ENCODE measurements at places on chromosomes 12 and 14.

GRCh38 chr12:123597100-123597499 is 4.8 kb upstream of the DDX55 start:
- DNase-seq, result no peak

DNA sequence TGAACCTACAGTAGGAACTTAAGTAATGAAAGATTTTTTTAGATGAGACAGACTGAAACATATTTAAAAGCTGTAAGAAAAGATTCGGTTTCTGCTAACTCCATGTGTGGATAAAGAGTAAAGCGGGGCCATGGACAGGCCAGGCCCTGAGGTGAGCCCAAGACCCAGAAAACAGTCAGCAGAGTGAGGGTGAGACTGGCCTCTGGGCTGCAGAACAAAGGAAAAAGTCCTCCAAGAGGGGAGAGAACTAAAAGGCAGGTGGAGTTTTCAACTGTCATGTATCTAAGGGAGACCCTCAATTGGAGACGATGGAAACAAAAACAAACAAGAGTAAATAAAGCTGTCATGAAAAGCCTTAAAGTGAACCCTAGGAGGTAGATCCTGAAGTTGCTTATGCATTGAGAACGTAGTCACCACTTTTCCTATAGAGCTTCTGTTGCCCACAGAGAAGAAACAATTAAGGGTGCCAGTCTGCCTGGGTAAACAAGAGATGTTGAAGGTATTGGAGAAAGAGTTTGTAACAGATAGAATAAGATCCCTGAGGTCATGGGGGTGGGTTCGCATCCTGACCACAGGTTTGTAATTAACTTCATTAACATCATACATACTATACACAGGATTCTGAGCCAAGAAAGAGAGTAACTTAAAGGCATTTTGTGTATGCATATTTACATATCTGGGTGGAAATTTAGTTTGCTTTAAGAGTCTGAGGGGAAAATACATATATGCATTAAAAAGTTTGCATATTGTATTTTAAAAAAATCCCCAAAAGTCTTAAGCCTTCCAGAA is 268.7 kb upstream of the PDE3A start:
- no peak for DNase-seq

GRCh38 chr12:113610698-113611097 is 139.0 kb upstream of the LHX5 start:
- DNase-seq, result no peak

DNA sequence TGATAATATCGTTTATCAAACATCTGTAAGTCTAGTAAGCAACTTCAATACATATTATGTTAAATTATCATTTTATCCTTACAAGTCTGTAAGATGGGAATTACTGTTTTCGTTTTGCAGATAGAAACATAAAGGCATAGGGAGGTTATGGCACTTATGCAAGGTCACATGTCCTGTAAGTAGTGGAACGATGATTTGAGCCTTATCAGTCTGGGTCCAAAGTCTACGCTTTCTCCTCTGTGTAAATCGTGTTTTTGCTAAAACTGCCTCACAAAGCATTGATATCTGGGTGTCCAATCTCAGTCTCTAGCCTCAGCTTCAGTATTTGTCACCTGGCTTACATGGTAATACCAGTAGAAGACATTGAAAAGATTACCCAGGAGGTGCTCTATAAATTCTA is 174.9 kb upstream of the RASSF8 start:
- DNase-seq, result no peak

GRCh38 chr12:52656616-52657015 is 4.6 kb upstream of the KRT2 start:
- DNase-seq, result no peak

GRCh38 chr12:54622463-54623183 is 12.1 kb downstream of the LACRT start:
- no peak for DNase-seq

- no peak for DNase-seq
Measured at GRCh38 chr12:12115514-12115913, 44.8 kb downstream of the BCL2L14 start.

DNA sequence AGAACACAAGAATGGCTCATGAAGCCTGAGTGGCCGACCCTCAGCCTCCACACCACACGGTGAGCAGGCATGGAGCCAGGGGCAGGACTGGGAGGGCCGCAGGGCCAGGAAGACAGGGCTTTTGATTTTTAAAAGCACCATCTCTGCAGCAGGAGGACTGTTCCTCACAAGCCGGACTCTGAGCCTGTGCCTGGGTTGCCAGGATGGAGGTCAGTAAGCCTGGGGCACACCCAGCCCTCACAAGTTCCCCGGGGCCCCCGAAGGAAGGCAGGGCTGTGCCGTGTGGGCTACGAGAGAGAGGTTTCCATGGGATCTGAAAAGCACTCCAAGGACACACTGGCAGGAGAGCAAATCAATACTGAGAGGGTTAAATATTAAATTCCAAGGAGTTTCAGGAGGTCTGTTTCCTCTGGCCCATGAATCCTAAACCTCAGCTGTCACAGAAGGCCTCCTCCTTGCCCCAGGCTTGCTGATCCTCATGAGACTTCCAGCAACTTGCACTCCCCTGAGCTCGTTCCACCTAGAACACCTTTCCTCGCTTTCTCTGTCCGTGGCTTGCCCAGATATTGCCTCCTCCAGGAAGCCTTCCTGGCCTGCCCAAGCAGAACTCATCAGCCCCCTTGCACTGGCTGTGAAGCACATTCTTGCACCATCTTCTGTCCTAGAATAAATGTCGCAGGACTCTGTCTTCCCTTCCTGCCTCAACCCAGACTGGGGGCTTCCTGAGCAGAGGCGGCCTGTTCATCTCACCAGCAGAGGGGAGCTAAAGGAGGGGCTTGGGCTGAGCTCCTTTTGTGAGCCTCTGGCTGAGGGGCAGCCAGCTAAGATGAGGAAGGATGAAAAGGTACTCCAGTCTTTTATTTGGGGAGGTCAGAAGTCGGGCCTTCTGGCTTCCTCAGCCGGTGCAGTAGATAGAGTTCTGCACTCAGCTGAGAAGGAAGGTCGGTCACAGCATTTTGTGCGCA is 64.6 kb downstream of the CCDC88C start:
- DNase-seq, result no peak

- no peak for DNase-seq
Measured at GRCh38 chr12:28388879-28389278, 198.6 kb downstream of the CCDC91 start.

DNA sequence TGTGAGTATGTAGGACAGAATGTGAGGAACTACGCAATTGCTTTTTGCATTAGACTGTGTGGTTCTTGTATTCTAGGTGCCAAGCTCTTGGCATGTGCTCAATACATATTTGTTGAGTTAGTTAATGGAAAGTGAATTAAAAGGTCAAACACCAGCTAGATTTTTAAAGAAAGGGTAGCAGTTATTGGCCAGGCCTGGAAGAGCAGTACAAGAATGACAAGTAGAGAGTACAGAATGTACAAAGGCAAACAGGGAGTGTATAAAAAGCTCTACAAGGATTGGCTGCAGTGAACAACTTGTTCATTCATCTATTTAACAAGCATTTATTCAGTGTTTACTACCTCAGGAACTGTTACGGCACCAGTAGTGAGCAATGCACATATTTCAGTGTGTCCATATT is 854.0 kb upstream of the SEL1L start:
- DNase-seq, result no peak

DNA sequence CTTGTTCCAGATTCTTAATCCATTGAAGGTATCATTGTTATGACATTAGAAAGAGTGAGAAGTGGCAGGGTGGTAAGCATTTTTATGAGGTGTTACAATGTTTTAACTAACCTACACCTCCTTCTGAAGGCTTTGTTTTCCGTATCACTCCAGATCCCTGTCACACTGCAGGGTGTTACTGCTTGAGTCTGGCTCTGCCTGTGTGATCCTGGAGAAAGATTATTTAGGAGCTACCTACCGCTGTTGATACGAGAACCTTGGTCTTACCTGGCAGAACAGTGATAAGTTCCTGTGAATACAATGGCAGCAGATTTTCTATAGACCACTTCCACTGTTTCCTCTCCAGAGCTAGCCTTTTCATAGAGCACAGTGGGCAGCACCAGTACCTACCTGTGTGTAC is 36.2 kb downstream of the GRIN2B start:
- DNase-seq, result no peak

GRCh38 chr12:97941686-97942354 is 479.2 kb downstream of the RMST start:
- no peak for DNase-seq

Measured in CD4-positive, alpha-beta T cell treated with Interferon alpha-2 for 1 hour (primary cell).